ENCODE measurements at places on chromosomes 5 and 9. TPM values are rescaled to one million over a fixed set of nuclear protein-coding genes. Genes with fewer than 3 reads are reported as not detected.

DNA sequence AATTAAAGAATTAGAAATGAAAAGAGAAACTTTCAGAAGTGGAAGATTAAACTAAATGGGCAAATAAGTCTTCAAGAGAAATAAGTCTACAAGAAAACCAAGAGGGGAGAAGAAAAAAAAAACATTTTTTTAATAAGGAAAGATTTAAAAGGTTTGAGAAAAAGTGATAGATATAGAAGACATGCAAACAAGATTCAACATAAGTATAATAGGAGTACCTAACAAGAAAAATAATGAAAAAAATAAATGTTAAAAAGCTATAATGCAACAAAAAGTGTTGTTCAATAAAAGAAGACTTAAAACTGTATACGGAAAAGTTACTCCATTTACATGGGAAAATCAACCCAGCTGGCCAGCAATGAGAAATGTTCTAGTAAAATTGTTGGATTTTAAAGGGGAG lies 42.6 kb downstream of the PTPDC1 start:
- no peaks in the 10 kb centered on the region for H3K4me1 ChIP-seq
- no peak overlapping the region for H3K4me3 ChIP-seq
- no peak for DNase-seq
- no peaks in the 10 kb centered on the region for H3K27me3 ChIP-seq

- no peak overlapping the region for H3K27ac ChIP-seq
- no peaks in the 10 kb centered on the region for H3K4me1 ChIP-seq
- H3K27me3 ChIP-seq: no peaks in the 10 kb centered on the region
- DNase-seq: no peak
- no peaks in the 10 kb centered on the region for H3K36me3 ChIP-seq
- no peak overlapping the region for H3K4me3 ChIP-seq
These were observed 981.4 kb upstream of the WWC1 start for GRCh38 chr5:167309941-167310517.

DNA sequence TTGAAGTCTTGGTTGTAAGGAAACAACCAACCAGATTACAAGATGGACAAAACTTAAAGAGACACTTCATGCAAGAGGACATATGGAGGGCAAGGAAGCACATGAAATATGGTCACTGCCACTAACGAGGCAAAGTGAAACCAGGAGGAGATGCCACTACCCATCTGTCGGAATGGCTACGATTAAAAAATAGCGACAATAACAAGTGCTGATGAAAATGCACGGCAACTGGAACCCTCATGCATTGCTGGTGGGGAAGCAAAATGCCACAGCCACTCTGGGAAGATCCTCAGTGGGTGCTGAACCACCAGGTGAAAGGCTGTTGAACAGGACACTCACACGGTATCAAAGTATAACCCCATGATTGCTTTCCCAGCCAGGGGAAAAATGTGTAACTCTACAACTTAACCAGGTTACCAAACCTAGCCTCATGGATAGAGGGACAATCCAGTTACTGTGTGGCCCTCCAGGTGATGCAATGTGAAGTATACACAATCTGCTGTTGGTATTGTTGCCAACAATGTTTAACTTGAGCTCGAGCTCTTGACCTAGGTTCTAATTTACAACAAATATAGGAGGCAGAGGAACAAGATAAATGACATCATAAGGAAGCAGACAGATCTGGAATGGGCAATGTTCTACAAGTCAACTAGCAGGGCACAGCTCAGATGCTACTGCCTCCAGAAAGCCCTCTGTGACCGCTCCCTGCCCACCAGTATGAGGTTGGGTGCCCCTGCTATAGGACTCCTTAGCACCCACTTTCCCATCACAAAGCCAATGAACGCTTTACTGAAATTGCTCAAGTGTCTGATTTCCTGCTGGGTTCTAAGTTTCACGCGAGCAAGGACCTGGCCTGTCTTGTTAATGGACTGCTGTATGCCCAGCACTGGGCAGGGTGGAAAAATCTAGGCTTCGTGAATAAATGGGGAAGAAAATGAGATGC lies 25.8 kb downstream of the SH3PXD2B start:
- no peaks in the 10 kb centered on the region for H3K36me3 ChIP-seq
- peaks cover 14% of the 10 kb centered on the region for H3K4me1 ChIP-seq
- no peak overlapping the region for H3K4me3 ChIP-seq
- DNase-seq: no peak

PRRT1B gene
- total RNA-seq: not detected

DNA sequence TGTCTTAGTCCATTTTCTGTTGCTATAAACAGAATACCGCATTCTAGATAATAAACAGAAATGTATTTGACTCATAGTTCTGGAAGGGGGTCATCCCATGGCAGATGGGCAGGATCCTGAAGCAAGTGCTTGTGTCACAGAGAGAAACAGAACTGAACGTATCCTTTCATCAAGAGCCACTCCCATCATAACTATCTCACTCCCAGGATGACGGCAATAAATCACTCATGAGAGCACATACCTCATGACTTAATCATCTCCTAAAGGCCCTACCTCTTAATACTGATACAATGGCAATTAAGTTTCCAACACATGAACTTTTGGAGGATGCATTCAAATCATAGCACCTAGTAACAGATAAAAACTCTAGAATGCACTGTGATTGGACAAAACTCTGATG lies 142.9 kb downstream of the CAMK4 start:
- no peaks in the 10 kb centered on the region for H3K4me1 ChIP-seq
- H3K4me3 ChIP-seq: no peak overlapping the region
- no peak for DNase-seq
- H3K27ac ChIP-seq: no peak overlapping the region
- no peaks in the 10 kb centered on the region for H3K27me3 ChIP-seq

GRCh38 chr9:13383216-13383615 lies 103.7 kb upstream of the MPDZ start:
- H3K4me3 ChIP-seq: no peak overlapping the region
- H3K27ac ChIP-seq: peak overlapping the region; percentile 22
- H3K27me3 ChIP-seq: no peaks in the 10 kb centered on the region
- no peak for DNase-seq

- H3K27me3 ChIP-seq: no peaks in the 10 kb centered on the region
- H3K4me1 ChIP-seq: no peaks in the 10 kb centered on the region
- no peak for DNase-seq
- no peak overlapping the region for H3K4me3 ChIP-seq
- H3K27ac ChIP-seq: no peak overlapping the region
These were observed 45.1 kb upstream of the SUB1 start for GRCh38 chr5:32539981-32540845.

DNA sequence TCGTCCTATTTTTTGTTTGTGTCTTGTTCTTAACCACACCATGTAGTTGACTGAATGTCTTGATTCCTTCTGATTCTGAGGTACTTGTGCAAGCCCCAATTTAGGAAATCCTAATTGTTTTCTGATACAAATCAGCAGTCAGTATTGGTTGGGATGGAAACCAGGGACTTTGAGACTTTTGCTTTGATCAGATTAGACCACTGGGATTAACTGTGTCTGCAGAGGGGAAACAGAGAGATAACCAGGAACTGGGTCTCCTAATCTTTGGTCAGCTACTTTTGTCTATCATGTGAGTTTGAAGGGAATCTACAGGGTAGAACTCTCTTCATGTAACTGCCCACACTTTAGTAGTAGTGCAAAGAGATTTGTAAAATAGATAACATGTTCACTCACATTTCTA lies 173.8 kb upstream of the POC5 start:
- no peaks in the 10 kb centered on the region for H3K27me3 ChIP-seq
- no peak overlapping the region for H3K4me3 ChIP-seq
- H3K36me3 ChIP-seq: no peaks in the 10 kb centered on the region

DNA sequence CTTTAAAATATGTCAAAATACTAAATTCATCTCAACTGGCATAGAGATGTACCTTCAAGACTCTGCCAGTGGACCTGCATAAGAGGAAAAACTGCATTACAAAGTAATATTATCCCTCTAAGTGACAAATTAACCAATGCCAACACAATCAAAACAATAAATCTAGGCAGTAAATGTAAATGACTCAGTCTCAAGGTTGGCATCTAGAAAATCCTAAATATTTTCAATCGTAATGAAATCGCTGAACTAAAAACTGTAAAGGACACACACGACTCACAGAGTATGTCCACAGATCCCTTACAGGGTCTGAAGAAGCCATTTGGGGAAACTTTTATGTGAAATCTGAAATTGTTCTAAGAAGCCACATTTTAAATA lies 31.2 kb downstream of the ERMP1 start:
- no peak overlapping the region for H3K27ac ChIP-seq
- no peaks in the 10 kb centered on the region for H3K27me3 ChIP-seq
- no peaks in the 10 kb centered on the region for H3K36me3 ChIP-seq
- no peak overlapping the region for H3K4me3 ChIP-seq
- peaks cover 5% of the 10 kb centered on the region for H3K4me1 ChIP-seq

DNA sequence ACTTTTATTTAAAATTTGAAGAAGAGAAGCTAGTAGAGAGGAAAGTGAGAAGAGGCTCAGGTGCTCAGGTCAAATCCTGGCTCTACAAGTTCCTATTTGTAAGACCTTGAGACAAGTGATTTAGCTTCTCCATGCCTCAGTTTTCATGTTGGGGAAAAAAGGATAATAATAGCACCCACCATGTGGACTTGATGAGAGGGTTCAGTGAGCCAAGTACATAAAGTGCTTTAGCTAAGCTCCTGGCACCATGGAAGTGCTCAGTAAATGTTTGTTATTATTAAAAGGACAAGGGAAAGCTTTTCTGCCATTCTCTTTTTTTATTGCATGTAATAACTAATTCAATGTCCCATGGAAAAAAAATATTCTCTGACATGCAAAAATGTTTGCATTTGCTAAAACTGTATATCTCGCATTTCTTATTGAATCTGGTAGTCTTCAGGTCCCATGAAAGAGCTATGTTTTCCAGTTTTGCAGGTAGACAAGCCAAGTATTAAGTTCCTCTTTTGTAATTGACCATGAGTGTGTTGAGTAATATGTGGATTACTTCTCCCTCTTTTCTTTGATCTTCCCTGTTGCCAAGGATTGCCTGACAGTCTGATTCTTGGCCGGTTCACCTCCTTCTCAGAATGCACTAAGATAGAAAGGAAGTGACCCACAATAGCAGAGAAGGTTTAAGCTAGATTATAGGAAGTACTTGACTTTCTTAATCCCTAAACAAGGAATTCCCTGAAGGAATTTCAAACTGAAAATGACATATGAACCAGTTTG lies 45.6 kb upstream of the TRIM32 start:
- H3K27ac ChIP-seq: peak overlapping the region; percentile 17
- H3K4me3 ChIP-seq: no peak overlapping the region
- H3K27me3 ChIP-seq: no peaks in the 10 kb centered on the region
- no peaks in the 10 kb centered on the region for H3K4me1 ChIP-seq
- H3K36me3 ChIP-seq: no peaks in the 10 kb centered on the region

DNA sequence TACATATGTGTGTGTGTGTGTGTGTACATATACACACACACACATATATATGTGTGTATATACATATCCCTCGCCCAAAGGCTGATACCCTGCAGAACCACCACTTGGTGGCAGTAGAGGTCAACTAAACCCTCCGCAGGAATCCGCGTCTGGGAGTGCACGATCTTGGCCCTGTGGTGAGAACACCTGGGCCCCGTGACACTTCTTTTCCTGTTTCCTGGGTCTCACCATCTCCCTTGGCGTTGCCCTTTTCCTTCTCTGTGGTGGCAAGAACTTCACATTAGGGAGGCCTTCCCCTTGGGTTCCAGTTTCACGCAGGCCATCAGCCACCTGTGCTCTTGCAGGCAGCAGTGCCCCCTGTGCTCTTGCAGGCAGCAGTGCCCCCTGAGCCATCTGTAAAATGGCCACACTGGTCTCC lies 8.2 kb downstream of the IL9 start:
- H3K4me3 ChIP-seq: no peak overlapping the region
- H3K27ac ChIP-seq: no peak overlapping the region
- peak; percentile 37 for DNase-seq
- no peaks in the 10 kb centered on the region for H3K4me1 ChIP-seq
- no peaks in the 10 kb centered on the region for H3K27me3 ChIP-seq

GRCh38 chr5:35094948-35095347 lies 47.2 kb upstream of the AGXT2 start:
- no peak overlapping the region for H3K27ac ChIP-seq
- no peaks in the 10 kb centered on the region for H3K27me3 ChIP-seq
- no peak for DNase-seq
- no peaks in the 10 kb centered on the region for H3K36me3 ChIP-seq
- no peak overlapping the region for H3K4me3 ChIP-seq

DNA sequence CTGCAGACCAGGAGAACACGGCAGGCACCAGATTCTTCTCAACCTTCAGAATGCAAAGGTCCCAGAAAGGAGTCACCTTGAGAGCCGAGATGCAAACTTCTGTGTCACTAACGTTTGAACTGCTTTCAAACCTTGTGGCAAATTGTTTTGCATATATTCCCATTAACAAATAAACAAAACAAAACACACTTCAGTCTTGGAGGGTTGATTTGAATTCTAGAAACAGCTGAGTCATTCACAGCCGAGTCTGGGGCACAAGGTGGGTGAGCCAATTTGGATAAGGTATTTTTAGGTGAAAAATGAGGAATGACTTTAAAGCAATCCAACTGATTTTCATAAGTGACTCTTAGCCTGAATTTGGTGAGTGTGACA lies 38.8 kb upstream of the ANKRD33B start:
- H3K36me3 ChIP-seq: no peaks in the 10 kb centered on the region
- H3K27me3 ChIP-seq: no peaks in the 10 kb centered on the region
- no peaks in the 10 kb centered on the region for H3K4me1 ChIP-seq
- no peak overlapping the region for H3K27ac ChIP-seq

PSD2 gene
- not detected for total RNA-seq

DNA sequence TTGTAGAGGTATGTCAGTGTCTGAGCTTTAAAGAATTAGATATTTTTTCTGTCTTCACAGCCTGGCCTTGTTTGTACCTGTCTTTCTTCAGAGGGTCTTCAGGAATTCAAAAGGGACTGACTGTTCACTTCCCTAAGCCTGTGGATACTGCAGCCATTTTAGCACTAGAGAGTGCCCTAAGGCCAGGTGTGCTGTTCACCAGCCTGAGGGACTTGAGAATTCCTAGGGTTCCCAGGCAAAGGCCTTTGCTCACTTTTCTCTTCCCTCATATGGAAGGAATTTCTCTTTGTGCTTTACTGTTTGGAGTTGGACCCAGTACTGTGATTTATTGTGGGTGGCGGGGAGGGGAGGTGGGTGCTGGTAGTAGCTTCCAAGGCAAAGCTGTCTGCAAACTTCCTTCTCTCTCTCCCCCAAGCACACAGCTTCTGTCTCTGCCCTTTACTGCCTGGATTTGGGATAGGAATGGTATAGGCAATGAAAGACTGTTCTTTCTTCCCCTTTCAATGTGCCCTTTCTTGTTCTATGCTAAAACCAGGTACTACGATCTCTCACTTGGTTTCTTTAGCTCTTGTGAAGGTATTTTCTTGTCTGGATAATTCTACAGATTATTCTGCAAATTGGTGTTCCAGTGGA lies 9.7 kb upstream of the LRRC70 start:
- no peak overlapping the region for H3K4me3 ChIP-seq
- no peak overlapping the region for H3K27ac ChIP-seq
- H3K4me1 ChIP-seq: no peaks in the 10 kb centered on the region

- no peaks in the 10 kb centered on the region for H3K36me3 ChIP-seq
- peaks cover 13% of the 10 kb centered on the region for H3K4me1 ChIP-seq
- peak within 1 kb of the TSS; percentile 94 for H3K27ac ChIP-seq
- DNase-seq: peak; percentile 89
These were observed at the start of gene FPGS for GRCh38 chr9:127802576-127803443. TSS of gene FPGS (plus strand) at chr9:127802882. CDS start at chr9:127802925, 43 bp downstream.

GRCh38 chr9:95506678-95507463 lies 9.9 kb downstream of the PTCH1 start:
- H3K4me1 ChIP-seq: no peaks in the 10 kb centered on the region
- H3K36me3 ChIP-seq: no peaks in the 10 kb centered on the region
- no peak for DNase-seq
- H3K4me3 ChIP-seq: peak overlapping the region; percentile 89
- H3K27me3 ChIP-seq: no peaks in the 10 kb centered on the region
- H3K27ac ChIP-seq: peak overlapping the region; percentile 93

GRCh38 chr9:93587651-93588347 lies 11.4 kb downstream of the PHF2 start:
- H3K27ac ChIP-seq: no peak overlapping the region
- H3K4me3 ChIP-seq: no peak overlapping the region
- no peaks in the 10 kb centered on the region for H3K4me1 ChIP-seq
- no peak for DNase-seq
- H3K36me3 ChIP-seq: no peaks in the 10 kb centered on the region

QRFP gene
- not detected for total RNA-seq

CCDC112 gene
- total RNA-seq: 22.3 TPM

Data from uterus (tissue), 4 donors.